ENCODE measurements at places on chromosomes 5 and 9.

GRCh38 chr5:33936381-33937016 lies at the start of gene RXFP3:
TSS of gene RXFP3 (plus strand) at chr5:33936386. CDS start at chr5:33936741, 355 bp downstream.
- peak; percentile 31 for DNase-seq

DNA sequence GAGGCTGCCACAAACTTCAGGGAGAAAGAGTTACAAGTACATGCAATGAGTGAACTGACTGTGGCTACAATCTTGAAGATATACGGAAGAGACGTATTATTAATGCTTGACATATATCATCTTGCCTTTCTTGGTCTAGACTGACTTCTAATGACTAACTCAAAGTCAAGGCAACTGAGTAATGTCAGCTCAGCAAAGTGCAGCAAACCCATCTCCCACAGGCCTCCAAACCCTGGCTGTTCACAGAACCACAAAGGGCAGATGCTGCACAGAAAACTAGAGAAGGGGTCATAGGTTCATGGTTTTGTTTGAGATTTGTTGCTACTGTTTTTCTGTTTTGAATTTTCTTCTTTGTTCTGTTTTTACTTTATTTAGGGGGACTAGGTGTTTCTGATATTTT lies 21.0 kb downstream of the IL7R start:
- DNase-seq = no peak

- DNase-seq = no peak
Observed at GRCh38 chr5:136906545-136906944, 541.2 kb upstream of the TRPC7 start.

- no peak for DNase-seq
Observed at GRCh38 chr5:5883562-5883961, 461.1 kb downstream of the ICE1 start.

- peak; percentile 96 for DNase-seq
Observed at GRCh38 chr5:172953776-172954675, 5.2 kb upstream of the RPL26L1 start.

DNA sequence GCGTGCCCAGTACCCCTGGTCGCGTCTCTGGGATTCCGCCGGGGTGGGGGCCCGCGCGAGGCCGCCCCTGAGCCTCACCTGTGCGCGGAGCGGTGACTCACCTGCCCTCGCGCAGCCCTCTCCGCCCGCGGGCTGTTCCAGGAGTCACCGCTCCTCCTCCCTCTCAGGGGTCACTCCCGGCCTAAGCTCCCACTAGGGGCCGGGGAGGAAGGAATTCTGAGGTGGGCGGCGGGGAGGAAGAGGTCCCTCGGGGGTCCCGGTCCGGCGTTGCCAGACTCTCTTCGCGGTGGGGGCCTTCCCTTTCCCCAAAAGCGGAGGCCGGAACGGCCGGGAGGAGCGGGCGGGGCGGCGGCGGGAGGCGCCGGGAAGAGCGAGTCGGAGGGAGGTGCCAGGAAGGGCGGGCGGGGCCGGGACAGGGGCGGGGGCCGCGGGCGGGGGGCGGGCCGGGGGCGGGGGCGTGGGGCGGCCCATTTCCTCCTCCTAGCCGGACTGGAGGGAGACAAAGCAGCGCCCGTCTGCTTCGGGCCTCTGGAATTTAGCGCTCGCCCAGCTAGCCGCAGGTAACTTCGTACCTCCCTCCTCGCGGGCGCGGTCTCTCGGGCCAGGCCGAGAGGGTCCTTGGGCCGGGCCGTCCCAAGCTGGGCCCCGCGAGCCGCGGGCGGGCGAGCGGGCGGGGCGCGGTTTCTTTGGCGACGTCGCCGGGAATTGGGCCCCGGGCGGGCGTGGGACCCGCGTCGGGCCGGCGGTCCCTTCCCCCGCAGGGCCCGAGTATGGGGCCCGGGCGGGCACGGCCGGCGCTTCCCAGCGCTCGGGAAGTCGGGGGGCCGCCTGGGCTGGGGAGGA lies at the start of gene CTNNA1:
Gene CTNNA1, plus strand, starts transcription at position 475 of the 843 bp plus-strand sequence. CDS start 28,500 bp downstream, outside the sequence.
- peak; percentile 73 for DNase-seq

GRCh38 chr5:34867660-34868059 lies 28.7 kb downstream of the TTC23L start:
- DNase-seq = no peak
